ENCODE measurements at places on chromosomes 2 and 18. TPM values are rescaled to one million over a fixed set of nuclear protein-coding genes. Genes with fewer than 3 reads are reported as not detected.

Gene NCKAP5
- total RNA-seq: 7.5 TPM

Gene DNAJC5G
- total RNA-seq: not detected

DNA sequence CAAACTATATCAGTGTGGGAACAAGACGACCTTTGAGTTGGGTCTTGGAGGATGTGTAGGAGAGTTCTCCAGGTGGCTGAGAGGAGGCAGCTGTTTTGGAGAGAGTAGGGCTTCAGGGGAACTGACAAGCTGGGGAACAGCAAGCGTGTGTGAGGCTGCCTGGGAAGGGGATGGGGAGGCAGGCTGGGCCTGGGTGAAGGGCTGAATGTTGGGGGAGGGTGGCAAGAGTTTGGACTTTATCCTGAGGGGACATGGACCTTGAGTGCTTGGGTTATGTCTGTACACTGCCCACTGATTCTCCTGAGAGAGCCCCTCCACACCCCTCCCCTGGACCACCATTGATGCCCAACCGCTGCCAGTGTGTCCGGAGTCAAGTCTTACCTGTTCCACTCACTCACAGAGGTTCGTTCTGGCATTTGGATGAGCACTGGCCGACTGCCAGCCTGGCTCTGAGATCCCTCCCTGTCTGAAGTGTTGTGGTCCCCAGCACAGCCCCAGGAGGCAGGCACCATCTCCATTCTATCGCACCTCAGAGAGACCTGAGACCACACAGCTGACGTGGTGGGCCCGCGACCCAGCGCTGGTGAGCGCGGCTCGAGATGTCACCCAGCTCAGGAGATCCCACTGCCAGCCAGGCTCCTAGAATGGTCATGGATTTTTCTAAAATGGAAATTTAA, 59.5 kb downstream of the DCDC2C start:
- no peak overlapping the region for H3K27ac ChIP-seq
- H3K27me3 ChIP-seq: no peaks in the 10 kb centered on the region
- H3K4me3 ChIP-seq: no peak overlapping the region
- H3K36me3 ChIP-seq: no peaks in the 10 kb centered on the region
- no peak for DNase-seq
- H3K4me1 ChIP-seq: no peaks in the 10 kb centered on the region

DNA sequence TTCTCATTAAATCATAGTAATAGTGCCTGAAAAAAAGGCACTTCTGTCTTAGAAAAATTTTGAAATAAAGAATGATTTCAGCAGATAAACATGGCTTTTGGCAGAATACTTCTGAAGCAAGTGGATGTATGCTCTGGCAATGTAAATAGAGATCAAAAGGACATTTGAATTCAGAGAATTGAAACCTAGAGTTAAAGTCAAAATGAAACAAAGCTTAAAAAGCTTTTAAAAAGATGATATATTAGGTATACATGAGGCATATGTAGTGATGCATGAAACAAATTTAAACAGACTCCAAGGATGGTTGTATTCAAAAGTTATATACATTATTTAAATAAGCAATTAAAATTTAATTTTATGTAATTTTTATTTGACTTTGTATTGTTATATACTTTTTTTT, 1344.5 kb upstream of the TMEFF2 start:
- DNase-seq: no peak
- no peaks in the 10 kb centered on the region for H3K27me3 ChIP-seq
- H3K27ac ChIP-seq: no peak overlapping the region
- H3K4me3 ChIP-seq: no peak overlapping the region
- H3K4me1 ChIP-seq: no peaks in the 10 kb centered on the region
- peaks cover 3% of the 10 kb centered on the region for H3K36me3 ChIP-seq

Gene IRS1
- total RNA-seq: 13.8 TPM

DNA sequence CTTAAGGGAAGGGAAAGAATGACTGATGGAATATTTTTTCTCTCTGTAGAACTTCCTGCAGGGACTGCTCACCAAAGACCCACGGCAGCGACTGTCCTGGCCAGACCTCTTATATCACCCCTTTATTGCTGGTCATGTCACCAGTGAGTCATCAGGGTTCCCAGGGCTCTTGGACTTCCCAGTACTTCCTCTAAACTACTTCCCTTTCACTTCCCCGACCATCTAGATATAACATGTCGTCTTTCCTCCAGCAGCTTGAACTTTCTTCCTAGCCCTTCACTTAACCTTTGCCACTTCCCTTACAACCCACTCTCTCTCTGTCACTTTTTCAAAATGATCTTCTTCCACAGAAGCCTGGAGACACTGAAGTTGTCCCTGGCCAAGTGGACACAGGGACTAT, 7.2 kb downstream of the STK36 start:
- H3K4me1 ChIP-seq: no peaks in the 10 kb centered on the region
- H3K36me3 ChIP-seq: peaks cover 4% of the 10 kb centered on the region
- H3K27ac ChIP-seq: no peak overlapping the region
- peak; percentile 59 for DNase-seq

GRCh38 chr2:154240921-154241379, 369.2 kb downstream of the GALNT13 start:
- no peaks in the 10 kb centered on the region for H3K27me3 ChIP-seq
- H3K27ac ChIP-seq: no peak overlapping the region
- no peaks in the 10 kb centered on the region for H3K4me1 ChIP-seq
- H3K4me3 ChIP-seq: no peak overlapping the region
- no peak for DNase-seq
- no peaks in the 10 kb centered on the region for H3K36me3 ChIP-seq

GRCh38 chr2:188853307-188853706, 120.9 kb upstream of the COL3A1 start:
- no peak overlapping the region for H3K27ac ChIP-seq
- DNase-seq: no peak
- no peaks in the 10 kb centered on the region for H3K36me3 ChIP-seq
- H3K27me3 ChIP-seq: no peaks in the 10 kb centered on the region
- H3K4me3 ChIP-seq: no peak overlapping the region

DNA sequence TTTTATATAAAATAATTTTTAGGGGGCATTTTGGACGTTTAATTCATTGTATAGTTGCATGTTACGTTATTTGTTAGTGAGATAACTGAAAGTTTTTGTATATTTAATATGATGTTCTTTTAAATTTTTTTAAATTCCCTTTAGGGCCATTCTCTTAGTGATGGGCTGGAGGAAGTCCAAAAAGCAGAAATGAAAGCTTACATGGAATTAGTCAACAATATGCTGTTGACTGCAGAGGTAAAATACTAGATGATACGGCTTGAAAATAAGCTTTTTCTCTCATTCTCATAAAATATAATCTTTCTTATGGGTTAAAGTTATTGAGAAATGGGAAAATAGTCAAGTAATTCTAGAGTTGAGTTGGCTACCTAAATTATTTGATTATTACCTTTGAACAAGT, 58.9 kb downstream of the MTX2 start:
- DNase-seq: no peak
- no peaks in the 10 kb centered on the region for H3K27me3 ChIP-seq
- H3K27ac ChIP-seq: no peak overlapping the region
- no peaks in the 10 kb centered on the region for H3K4me1 ChIP-seq

Gene INHBB
- total RNA-seq: 21.9 TPM

Gene FKBP1B
- total RNA-seq: 5.9 TPM

Gene ABCB11
- total RNA-seq: 0.21 TPM

- H3K27ac ChIP-seq: no peak overlapping the region
- no peak for DNase-seq
- H3K4me3 ChIP-seq: no peak overlapping the region
Measured at GRCh38 chr18:3931542-3932112, 481.7 kb downstream of the TGIF1 start.

Gene GPR75
- 3.1 TPM for total RNA-seq

DNA sequence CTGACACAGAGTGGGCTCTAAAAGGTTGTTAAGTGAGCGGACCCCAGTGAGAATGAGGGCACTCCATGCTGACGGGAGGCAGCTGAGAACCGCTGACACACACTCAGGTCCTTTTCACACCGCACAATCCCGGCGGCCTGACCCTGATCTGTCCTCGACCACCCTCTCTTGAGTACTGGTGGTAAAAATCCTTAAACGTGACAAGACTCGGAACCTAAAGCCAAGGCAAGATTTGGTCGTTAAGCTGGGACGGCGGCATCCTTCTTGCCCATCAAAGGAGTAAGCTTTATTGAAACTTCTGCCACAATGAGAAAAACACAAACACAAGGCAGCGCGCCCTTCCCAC, 569 bp downstream of the TMX3 start:
- no peak for DNase-seq
- H3K4me3 ChIP-seq: peak overlapping the region; percentile 88
- H3K27ac ChIP-seq: no peak overlapping the region
- peaks cover 5% of the 10 kb centered on the region for H3K36me3 ChIP-seq
- no peaks in the 10 kb centered on the region for H3K27me3 ChIP-seq

Data from aorta (tissue), 5 donors.